ENCODE measurements at places on chromosomes 4 and X.

- DNase-seq: no peak
Measured at GRCh38 chr4:54368281-54369265, 139.5 kb downstream of the PDGFRA start.

DNA sequence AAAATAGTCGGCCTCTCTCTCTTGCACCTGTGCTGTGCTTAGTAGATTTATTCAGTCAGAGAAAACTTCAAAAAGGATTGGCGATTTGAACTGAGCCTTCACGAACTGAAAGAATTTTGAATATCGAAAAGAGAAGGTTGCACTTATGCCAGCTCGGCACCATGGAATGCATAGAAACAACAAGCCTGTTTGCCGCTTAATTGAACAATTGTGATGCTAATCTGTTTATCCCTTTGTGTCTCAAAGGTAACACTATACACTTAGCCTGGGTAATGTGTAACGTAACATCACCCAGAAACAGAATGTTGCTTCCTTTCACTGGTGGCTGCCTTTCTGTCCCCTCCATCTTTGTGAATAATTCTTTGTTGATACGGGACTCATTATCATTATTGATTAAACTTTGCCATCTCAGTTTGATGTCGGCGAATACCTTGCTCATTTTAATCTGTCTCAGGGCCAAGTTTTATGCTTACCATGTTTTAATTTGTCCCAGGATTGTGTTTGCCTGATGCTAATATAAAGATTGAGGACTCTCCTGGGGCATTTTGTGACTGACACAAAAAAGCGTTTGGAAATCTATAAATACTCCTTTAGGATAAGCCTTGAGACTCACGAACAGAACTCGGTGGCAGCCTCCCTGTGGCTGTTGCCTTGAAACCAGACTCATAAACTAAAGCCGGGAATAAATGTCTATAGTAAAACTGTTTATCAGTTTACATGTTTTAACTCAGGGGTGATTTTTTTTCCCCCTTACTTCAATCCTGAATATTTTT lies 400.5 kb downstream of the RAPGEF2 start:
- no peak for DNase-seq

GRCh38 chr4:189232274-189232673 lies 708.4 kb upstream of the FRG1 start:
- no peak for DNase-seq

GRCh38 chr4:18106620-18107019 lies 85.1 kb upstream of the LCORL start:
- no peak for DNase-seq

- no peak for DNase-seq
Measured at GRCh38 chr4:96429657-96430056, 589.8 kb downstream of the PDHA2 start.

- DNase-seq: no peak
Measured at GRCh38 chrX:640641-641040, 10.1 kb downstream of the SHOX start.

- no peak for DNase-seq
Measured at GRCh38 chr4:60611762-60612496, 588.2 kb upstream of the ADGRL3 start.

GRCh38 chrX:26783512-26784225 lies 567.7 kb downstream of the MAGEB5 start:
- DNase-seq: peak; percentile 58
